ENCODE measurements at places on chromosomes 13 and 19.

GRCh38 chr19:6279931-6280591, at the start of gene MLLT1:
TSS of gene MLLT1 (minus strand) at chr19:6279975. CDS start at chr19:6279784, 191 bp downstream.
- peak; percentile 79 for DNase-seq

DNA sequence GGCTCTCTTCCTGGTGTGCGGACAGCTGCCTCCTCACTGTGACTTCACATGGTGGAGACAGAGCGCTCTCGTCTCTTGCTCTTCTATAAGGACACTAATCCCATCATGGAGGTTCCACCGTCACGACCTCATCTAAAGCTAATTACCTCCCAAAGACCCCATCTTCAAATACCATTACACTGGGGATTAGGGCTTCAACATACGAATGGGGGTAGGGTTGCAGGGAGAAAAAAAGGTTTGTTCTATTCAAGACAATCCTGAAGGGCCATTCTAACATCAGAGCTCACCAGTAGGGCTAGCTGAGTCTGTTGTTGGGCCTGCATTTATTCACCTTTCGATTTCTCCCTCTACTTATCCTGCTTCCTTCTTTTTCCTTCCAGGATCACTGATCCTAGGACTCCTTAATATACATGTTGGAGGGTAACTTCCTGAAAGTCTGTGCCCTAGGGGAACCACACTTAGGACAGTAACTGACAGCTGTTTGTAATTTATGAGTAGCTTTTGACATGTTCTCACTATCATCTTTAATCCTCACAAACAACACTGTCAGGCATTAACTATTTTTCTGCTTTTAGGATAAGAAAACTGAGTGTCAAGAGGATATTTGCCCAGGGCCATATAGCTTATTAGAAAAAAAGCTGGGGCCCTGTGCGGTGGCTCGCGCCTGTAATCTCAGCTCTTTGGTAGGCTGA, 18.8 kb upstream of the GTF2F2 start:
- no peak for DNase-seq

DNA sequence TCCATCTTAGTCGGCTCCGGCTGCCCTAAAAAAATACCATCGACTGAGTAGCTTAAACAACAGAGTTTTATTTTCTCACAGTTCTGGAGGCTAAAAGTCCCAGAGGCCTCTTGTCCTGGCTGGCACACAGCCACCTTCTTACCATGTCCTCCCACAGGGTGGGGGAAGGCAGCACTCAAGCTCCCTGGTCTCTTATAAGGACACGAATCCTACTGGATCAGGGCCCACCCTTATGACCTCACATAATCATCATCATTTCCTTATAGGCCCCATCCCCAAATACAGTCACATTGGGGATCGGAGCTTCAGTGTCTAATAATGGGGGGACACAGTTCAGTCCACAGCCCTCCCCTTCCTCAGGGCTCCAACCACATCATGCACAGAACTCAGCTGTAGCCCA, 2.6 kb upstream of the TUBA3C start:
- no peak for DNase-seq

GRCh38 chr13:97627566-97627965, 193.6 kb downstream of the RAP2A start:
- DNase-seq, result no peak

GRCh38 chr19:3266792-3267514, 42.5 kb downstream of the CELF5 start:
- DNase-seq, result no peak
